ENCODE measurements at places on chromosomes 4 and X. TPM values are rescaled to one million over a fixed set of nuclear protein-coding genes. Genes with fewer than 3 reads are reported as not detected.

DNA sequence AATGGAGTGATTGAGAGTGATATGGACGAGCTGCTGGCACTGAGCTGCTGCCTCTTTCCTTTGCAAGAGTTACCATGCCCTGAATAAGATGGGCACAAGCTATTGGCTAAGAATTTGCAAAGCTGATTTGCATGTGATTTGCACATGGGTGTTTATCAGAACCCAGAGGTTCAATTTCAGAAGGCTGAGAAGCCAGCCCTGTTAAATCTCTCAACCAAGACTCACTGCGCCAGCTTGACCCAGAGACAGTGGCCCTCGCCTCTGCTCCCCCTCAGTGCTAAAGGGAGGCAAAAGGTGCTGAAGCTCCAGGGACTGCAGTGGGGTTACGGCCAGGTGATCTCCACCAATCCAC lies 701 bp downstream of the ARHGAP4 start:
- no peak for DNase-seq

The CT55 gene
- not detected for polyA plus RNA-seq

The KLB gene
- polyA plus RNA-seq, result not detected

The PLP1 gene
- polyA plus RNA-seq, result 1,325 TPM

The UGT2A1 gene
- not detected for polyA plus RNA-seq
